ENCODE measurements at places on chromosomes 11 and 22.

- no peak for DNase-seq
Measured at GRCh38 chr11:103085758-103086365, 6.1 kb downstream of the DCUN1D5 start.

DNA sequence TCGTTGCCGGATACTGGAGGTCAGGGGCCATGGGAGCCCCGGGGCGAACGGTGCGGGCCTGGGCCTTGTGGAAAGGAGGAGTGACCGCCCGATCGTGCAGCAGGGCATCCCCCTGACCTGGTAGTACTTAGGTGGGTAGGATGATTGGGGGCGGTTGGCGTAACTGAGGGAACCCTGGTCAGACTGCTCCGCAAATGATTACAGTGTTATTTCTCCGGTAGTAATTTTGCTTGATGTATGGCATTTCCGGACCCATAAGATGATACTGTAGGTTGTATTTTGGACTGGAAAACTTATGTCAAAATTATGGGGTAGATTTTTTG is 762 bp downstream of the MTMR3 start:
- DNase-seq: no peak

DNA sequence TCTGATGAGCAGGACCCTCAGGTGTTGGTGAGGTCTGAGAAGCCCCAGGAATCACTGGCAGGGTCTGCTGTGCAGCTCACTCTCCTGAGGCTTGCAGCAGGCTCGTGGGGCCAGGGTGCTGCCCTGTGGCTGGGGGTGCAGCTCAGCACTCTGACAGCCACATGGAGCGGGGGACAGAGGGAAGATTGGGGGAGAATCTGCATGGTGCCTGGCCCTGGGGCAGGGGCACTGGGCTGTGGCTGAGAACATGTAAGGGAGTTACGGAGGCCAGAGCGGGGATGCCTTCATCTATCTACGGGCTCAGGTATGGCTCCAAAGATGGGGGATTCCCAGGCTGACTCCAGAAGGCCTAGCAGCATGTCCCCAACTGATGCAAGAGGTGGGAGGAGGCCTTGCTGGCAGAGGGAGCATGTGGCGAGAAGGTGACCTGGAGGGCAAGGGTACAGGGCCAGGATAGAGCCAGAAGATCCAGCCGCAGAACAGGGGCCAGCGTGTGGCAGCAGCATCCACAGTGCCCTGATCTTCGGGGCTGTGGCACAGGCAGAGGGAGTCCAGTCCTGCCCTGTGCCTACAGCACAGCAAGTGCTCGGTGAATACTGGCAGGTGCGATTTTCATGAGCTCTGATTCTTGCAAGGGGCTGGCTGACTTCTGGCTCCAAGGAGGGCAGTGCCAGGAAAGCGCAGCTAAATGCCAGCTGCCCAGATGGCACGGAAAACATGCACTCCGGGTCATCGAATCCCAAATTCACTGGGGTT is 184.7 kb downstream of the CTTN start:
- DNase-seq: no peak

DNA sequence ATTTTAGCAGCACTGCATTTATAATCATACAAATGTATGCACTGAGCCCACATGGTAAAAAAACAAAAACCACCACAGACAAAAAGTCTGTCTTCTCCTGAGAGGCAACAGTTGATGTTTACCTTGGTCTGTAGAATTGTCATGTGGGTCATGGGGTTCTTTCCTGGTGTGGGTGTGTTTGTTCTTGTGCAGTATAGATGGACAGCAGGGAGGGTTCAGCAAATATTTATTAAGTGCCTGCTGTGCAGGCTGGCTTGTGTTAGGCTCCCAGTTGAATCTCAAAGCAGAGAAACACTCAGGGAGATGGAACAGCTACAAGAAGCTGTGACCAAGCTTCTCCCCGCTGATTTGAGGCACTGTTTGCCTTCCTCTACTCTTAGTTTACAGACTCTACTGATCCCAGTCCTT is 82.2 kb downstream of the PISD start:
- DNase-seq: no peak

- DNase-seq: no peak
Measured at GRCh38 chr11:96314326-96315020, 28.5 kb downstream of the MAML2 start.

DNA sequence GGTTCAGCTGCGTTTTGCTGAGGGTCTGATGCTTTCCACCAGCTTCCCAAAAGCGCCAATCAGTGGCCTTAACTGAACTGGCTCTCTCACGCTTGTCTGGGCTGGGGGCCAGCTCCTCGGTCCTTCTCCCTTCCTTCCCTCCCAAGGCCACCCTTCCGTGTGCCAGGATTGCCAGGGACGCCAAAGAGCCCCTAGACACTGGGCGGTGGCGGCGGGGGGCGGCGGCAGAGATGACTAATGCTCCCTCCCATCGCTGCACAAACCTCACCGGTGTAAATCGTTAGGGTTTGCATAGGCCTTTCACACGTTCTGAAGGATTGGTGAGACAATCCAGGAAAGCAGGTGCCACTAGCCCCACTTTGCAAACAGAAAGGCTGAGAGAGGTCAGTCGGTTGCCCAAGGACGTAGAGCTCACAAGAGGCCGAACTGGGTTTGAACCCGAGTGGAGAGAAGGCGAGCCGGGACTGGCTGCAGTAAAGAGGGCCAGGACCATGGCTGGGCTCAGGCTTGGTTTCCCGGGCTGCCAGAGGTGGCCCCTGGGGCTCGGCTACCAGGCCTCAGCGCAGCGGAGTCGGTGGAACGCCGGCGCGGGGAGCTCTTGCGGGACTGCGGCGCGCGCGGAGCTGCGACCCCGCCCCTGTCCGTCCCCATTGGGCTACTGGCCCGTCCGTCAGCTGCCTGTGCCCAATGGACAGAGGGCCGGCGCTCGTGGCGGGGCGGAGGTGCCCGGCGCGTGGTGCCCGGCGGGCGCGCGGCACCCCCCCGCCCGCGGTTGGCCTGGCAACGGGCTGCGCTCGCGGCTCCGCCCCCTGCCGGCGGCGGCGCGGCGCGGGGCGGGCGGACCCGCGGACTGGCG is 589 bp upstream of the GNAZ start:
- DNase-seq: no peak

DNA sequence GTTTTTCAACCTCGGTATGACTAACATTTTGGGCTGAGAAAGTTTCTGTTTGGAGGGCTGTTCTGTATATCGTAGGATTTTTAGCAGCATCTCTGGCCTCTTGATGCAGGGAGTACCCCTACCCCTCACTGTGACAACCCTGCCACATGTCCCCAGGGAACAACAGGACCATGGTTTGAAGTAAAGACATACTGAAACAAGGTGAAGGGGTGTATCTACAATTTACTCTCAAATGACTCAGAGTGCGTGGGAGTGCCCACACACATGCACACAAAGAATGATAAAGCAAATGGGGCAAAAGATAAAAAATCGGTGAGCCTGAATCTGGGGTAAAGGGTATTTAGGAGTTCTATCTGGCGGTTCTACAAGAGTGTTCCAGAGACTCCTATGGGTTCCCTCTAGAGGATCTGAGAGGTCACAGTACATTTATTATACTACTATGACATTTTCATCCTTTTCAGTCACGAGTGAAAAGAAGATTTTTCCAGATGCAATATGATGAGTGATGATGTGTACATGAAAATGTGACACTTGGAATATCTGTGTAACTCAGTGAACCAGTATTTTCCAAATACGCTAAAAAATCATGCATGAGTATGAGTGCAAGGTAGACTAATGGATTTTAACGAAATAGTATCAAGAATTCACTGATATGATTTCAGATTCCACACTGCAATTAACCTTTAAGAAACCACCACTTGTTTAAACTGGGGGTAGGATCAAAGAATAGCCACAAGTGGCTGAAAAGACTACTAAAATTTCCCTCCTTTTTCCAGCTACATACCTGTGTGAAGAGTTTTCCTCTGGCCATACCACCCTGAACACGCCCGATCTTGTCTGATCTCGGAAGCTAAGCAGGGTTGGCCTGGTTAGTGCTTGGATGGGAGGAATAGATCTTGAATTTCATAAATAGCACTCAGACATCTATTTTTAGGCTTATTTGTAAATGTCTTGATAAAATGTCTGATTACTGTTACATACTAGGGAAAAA is 56.3 kb upstream of the YPEL1 start:
- DNase-seq: no peak

- no peak for DNase-seq
Measured at GRCh38 chr11:76663912-76664440, 6.6 kb downstream of the LRRC32 start.

DNA sequence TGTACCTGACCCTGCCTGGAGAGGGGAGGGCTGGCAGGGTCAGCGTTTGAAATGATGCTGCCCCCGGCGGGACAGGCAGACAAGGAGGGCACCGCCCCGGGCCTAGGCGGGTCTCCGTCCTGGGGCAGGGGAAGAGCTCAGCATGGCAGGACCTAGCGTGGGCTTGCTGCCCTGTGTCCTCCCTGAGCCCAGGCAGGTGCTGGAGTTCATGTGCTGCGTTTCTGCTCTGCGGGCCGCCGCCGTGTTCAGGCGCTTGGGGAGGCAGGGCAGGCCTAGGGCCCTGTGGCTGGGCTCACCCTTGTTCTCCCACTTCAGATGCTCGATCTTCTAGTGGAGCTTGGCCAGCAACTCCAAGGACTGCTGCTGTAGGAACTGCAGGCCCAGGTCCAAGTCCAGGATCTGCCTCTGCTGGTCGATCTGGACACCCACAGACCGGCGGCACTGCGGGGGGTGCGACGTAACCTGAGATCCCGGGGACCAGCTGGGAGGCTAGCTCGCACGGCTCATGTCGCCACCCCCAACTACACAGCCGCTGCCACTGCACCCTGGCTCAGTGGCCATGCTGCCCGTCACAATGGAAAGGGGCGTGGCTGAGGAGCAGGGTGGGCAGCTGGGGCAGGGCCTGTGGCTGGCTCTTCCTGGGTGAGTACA is 84.4 kb downstream of the MED15 start:
- no peak for DNase-seq

GRCh38 chr11:15819679-15820286 is 536.6 kb downstream of the SOX6 start:
- DNase-seq: no peak

GRCh38 chr11:48006301-48006992 is 26.1 kb downstream of the PTPRJ start:
- DNase-seq: no peak

DNA sequence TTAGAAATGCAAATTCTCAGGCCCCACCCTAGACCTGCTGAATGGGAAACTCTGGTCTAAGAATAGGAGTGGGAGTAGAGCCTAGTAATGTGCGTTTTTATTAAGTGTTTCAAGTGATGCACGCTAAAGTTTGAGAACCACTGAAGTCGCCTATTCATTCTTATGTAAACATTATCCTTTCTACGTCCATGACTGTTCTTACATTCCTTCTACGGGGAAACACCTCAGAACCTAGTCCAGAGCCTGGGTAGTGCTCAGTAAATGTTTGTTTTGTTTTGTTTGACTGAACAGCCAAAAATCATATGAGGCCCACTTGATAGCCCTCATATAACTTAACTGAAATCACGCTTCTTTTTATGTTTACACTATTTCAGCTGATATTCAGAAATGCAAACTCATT is 29.8 kb downstream of the VSIG10L2 start:
- DNase-seq: no peak

GRCh38 chr22:41799486-41800347 is 762 bp upstream of the CCDC134 start:
- no peak for DNase-seq

- DNase-seq: no peak
Measured at GRCh38 chr11:83006877-83007330, 64.8 kb downstream of the RAB30 start.

- no peak for DNase-seq
Measured at GRCh38 chr11:76919887-76920746, 59.4 kb downstream of the ACER3 start.

GRCh38 chr11:70628855-70629844 is 230.8 kb downstream of the CTTN start:
- no peak for DNase-seq
